Activated T-helper 17 cell treated with anti-CD3 and anti-CD28 coated beads, Interleukin-2, amount 50 U/mL, for 72 hours (primary cell): ENCODE measurements at places on chromosomes 7 and 10. TPM values are rescaled to one million over a fixed set of nuclear protein-coding genes. Genes with fewer than 3 reads are reported as not detected.
A peak's percentile ranks its signal among the peaks of the same experiment; 100 is the strongest.

The EN2 gene
- not detected for total RNA-seq

GRCh38 chr10:92712016-92712889 is 22.5 kb downstream of the HHEX start:
- H3K36me3 ChIP-seq, result no peaks in the 10 kb centered on the region
- no peak overlapping the region for H3K27ac ChIP-seq
- peaks cover 12% of the 10 kb centered on the region for H3K27me3 ChIP-seq
- no peaks in the 10 kb centered on the region for H3K4me1 ChIP-seq

DNA sequence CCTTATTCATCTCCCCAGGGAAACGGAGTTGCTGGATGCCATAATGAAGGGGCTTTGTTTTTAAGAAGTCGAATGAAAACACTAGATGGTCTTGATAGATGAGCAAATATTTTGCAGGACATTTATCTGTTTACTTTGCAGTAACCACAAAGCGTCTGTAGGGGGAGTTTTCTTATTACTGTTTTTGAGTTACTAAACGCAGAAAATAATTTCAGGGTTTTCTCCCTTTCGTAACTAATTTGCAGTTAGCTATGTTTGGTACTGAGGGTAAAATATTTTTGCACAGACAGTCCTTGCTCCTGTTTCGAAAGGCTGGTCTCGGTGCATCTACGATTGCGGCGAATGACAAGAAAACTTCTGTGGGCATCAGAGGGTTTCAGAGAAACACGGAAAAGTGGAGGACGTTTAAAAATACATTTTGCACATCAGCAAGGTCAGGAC is 505.6 kb upstream of the MKI67 start:
- peaks cover 3% of the 10 kb centered on the region for H3K27me3 ChIP-seq
- H3K36me3 ChIP-seq, result no peaks in the 10 kb centered on the region
- H3K4me3 ChIP-seq, result no peak overlapping the region
- H3K27ac ChIP-seq, result no peak overlapping the region
- H3K4me1 ChIP-seq, result no peaks in the 10 kb centered on the region

DNA sequence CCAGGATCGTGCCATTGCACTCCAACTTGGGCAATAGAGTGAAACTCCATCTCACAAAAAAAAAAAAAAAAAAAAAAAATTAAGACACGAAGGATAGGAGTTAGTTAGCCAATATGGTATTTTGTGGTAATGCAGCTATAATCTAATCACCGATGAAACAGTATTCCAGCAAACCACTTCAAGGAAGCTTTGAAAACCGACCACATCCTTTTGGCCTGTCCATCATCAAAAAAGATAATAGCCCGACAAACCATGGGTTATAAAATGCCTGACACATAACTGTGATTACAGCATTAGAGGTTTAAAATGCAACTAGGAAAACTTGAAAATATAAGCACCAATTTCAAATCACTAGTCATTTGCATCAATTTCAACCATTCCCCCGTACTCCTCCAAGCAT is 728.6 kb upstream of the C7orf33 start:
- no peak for ATAC-seq
- no peaks in the 10 kb centered on the region for H3K36me3 ChIP-seq
- H3K4me3 ChIP-seq, result no peak overlapping the region
- no peaks in the 10 kb centered on the region for H3K27me3 ChIP-seq
- H3K4me1 ChIP-seq, result no peaks in the 10 kb centered on the region

- no peaks in the 10 kb centered on the region for H3K4me1 ChIP-seq
- peaks cover 17% of the 10 kb centered on the region for H3K27me3 ChIP-seq
- no peak for ATAC-seq
Measured at GRCh38 chr10:28632584-28632945, 44.8 kb upstream of the BAMBI start.

The CHAT gene
- total RNA-seq, result not detected

DNA sequence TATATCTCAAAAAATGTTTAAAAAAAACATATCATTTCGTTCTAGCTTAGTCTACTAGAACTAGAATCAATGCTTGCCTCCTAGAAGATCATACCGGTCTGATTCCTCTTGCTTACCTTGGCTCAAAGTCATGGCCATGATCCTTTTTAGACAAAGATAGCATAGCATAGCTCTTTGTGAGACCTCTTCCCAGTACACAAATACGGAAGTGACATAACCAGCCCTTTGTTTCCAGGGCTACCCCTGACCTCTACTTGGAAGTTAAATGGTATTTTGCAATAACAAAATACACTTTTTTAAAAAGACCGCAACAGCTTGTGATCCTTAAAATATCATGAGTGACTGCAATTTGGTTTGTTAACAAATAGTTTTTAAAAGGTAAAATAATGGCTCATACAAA is 130.7 kb upstream of the NOBOX start:
- no peak overlapping the region for H3K4me3 ChIP-seq
- H3K27ac ChIP-seq, result no peak overlapping the region

The LRRC61 gene
- 32.7 TPM for total RNA-seq

- no peaks in the 10 kb centered on the region for H3K4me1 ChIP-seq
- no peak overlapping the region for H3K27ac ChIP-seq
- ATAC-seq, result no peak
- H3K4me3 ChIP-seq, result no peak overlapping the region
- H3K36me3 ChIP-seq, result no peaks in the 10 kb centered on the region
Measured at GRCh38 chr7:3733541-3734140, 432.6 kb downstream of the SDK1 start.

The GSTO2 gene
- total RNA-seq, result 1.4 TPM

The IMPDH1 gene
- 95.6 TPM for total RNA-seq

GRCh38 chr7:34709771-34710170 is 51.8 kb downstream of the NPSR1 start:
- H3K27ac ChIP-seq, result no peak overlapping the region
- no peak for ATAC-seq
- no peak overlapping the region for H3K4me3 ChIP-seq
- no peaks in the 10 kb centered on the region for H3K4me1 ChIP-seq
- no peaks in the 10 kb centered on the region for H3K36me3 ChIP-seq

The GTF2IRD1 gene
- total RNA-seq, result 2.2 TPM

- H3K4me3 ChIP-seq, result no peak overlapping the region
- H3K36me3 ChIP-seq, result no peaks in the 10 kb centered on the region
- H3K4me1 ChIP-seq, result no peaks in the 10 kb centered on the region
- ATAC-seq, result no peak
- H3K27me3 ChIP-seq, result no peaks in the 10 kb centered on the region
Measured at GRCh38 chr7:13615679-13616078, 373.8 kb downstream of the ETV1 start.

- ATAC-seq, result no peak
- no peak overlapping the region for H3K27ac ChIP-seq
- H3K4me1 ChIP-seq, result no peaks in the 10 kb centered on the region
- H3K36me3 ChIP-seq, result no peaks in the 10 kb centered on the region
- H3K27me3 ChIP-seq, result peaks cover 4% of the 10 kb centered on the region
Measured at GRCh38 chr10:133160826-133161471, 930 bp downstream of the KNDC1 start.

The MACC1 gene
- 2.5 TPM for total RNA-seq

The COL17A1 gene
- total RNA-seq, result not detected

The ZNF746 gene
- 15.5 TPM for total RNA-seq

DNA sequence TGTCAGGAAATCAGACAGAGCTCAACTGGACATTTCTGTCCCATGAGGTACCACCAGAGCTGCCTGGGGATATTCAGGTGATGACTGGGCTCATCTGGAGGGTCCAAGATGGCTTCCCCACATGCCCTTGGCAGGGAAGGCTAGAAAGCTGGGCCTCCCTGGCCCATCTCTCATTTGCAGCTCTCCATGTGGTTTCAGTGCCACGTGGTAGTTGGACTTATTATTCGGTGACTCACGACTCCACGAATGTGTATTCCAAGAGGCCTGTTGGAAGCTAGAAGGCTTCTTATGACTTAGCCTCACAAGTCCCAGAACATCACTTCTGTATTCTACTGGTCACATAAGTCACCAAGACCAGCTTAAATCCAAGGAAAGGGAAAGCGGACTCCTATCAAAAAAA is 22.8 kb downstream of the NSMCE4A start:
- no peaks in the 10 kb centered on the region for H3K27me3 ChIP-seq
- H3K27ac ChIP-seq, result no peak overlapping the region

- H3K27ac ChIP-seq, result peak overlapping the region; percentile 33
- H3K27me3 ChIP-seq, result no peaks in the 10 kb centered on the region
- peaks cover 50% of the 10 kb centered on the region for H3K4me1 ChIP-seq
Measured at GRCh38 chr10:62075912-62076311, 174.4 kb downstream of the ARID5B start.

DNA sequence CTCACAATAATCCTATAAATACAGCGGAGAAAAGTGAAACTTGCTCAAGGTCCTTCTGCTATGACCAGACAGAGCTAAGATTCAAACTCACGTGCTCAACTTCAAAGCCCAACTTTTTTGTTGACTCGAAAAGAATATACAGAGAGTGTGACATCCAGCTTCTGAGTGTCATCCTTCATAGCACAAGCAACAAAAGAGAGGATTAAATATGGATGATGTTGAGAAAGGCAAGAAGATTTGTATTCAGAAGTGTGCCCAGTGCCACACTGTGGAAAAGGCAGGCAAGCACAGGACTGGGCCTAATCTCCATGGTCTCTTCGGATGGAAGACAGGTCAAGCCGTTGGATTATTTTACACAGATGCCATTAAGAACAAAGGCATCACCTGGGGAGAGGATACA is 2.1 kb upstream of the FAM3C start:
- ATAC-seq, result no peak
- H3K36me3 ChIP-seq, result no peaks in the 10 kb centered on the region
- no peak overlapping the region for H3K27ac ChIP-seq

- H3K4me3 ChIP-seq, result no peak overlapping the region
- H3K27ac ChIP-seq, result no peak overlapping the region
- no peak for ATAC-seq
- no peaks in the 10 kb centered on the region for H3K27me3 ChIP-seq
- H3K4me1 ChIP-seq, result no peaks in the 10 kb centered on the region
- no peaks in the 10 kb centered on the region for H3K36me3 ChIP-seq
Measured at GRCh38 chr10:55163388-55163979, 362.5 kb upstream of the PCDH15 start.

DNA sequence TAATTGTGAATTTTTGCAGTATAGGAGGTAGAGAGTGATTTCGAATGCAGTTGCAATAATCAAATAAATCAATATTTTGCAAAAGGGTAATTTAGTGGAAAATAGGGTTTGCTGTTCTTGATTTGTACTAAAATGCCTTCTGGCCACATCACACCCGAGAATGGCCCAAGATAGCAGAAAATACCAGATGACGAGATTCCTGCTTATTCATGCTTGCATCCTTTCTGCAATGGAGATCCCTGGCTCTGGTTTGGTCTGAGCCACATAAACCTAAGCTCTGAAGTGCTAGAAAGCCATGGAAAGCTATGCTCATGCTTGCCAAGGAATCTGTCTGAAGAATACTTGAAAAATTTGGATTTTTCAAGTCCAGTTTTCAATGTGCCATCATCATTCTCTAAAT is 634.2 kb upstream of the COBL start:
- ATAC-seq, result no peak
- no peak overlapping the region for H3K4me3 ChIP-seq

- peak; percentile 25 for ATAC-seq
- peaks cover 19% of the 10 kb centered on the region for H3K4me1 ChIP-seq
- no peak overlapping the region for H3K4me3 ChIP-seq
- H3K27me3 ChIP-seq, result no peaks in the 10 kb centered on the region
- H3K27ac ChIP-seq, result no peak overlapping the region
- no peaks in the 10 kb centered on the region for H3K36me3 ChIP-seq
Measured at GRCh38 chr10:132443605-132443982, 46.6 kb downstream of the PWWP2B start.

The SORBS1 gene
- total RNA-seq, result 3.4 TPM

DNA sequence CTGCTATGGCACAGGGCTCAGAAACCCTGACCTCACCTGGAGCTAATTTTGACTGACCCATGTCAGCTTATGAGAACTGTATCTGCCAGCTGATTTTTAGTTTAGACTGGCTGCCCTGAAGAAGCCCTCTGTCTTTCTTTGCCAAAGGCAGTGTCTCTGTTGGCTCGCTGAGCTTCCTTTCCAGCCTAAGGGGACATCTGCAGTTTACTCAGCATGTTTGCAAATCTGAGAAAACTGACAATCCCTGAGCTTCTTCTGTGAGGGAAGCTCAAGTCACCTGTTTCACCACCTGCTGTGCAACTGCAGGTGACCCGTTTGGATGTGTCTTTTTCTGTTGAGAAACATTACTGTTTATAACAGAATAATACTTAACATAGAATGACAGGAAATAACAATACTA is 46.0 kb downstream of the PRKAR2B start:
- no peaks in the 10 kb centered on the region for H3K27me3 ChIP-seq
- H3K4me1 ChIP-seq, result no peaks in the 10 kb centered on the region
- ATAC-seq, result no peak
- H3K4me3 ChIP-seq, result no peak overlapping the region

DNA sequence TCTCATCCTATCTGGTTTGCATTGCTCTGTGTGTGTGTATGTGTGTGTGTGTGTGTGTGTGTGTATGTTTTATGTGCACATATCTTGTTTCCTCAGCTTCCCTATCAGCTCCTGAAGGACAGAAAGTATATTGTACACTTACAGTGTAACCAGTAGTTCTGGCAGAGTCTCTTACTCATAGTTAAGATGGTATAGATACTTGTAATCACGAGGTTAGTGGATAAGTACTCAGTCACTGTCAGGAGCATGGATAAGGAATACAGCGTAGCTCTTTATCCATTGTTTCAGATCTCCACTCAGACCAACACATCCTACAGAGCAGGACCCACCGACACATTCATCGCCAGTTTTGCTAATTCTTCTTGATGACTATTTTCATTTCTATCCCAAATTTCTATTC is 275.0 kb downstream of the TSPAN12 start:
- no peak overlapping the region for H3K27ac ChIP-seq
- H3K4me1 ChIP-seq, result no peaks in the 10 kb centered on the region
- no peak overlapping the region for H3K4me3 ChIP-seq
- no peaks in the 10 kb centered on the region for H3K36me3 ChIP-seq

DNA sequence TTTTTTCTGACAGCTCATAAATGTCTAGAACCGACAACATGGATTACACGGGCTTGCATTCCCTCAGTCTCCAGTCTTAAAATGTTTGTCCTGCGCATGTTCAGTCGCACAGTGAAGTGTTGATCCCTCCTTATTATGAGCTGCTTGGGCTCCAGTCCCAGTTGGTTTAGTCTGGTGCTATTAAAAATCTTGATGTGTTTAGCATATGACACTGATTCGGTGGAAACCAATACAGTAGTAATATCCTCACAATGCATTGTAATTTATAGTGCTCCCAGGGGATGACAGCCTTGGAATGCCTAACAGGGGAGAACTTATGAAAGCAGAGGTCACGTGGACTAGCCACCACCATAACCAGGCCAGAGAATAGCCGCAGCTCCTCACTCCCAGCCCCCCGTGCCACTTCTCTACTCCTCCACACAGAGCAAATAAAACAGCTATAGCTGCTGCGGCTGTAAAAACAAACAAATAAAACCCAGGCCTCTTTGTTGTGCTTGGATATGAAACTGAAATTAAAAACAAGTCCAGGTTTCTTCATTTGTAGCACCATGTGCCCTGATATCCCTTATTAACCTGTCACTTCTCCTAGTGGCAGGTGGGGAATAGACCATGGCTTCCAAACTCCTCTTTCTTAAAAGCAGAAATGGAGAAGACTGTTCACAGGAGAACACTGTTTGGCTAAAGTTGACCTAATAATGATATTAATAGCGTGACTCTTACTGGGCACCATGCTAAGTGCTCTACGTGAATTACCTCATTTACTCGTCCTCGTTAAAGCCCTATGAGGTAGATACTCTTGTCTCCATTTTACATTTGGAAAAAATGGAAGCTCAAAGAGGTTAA is 7.7 kb downstream of the DPCD start:
- no peak overlapping the region for H3K27ac ChIP-seq
- H3K4me3 ChIP-seq, result no peak overlapping the region
- no peaks in the 10 kb centered on the region for H3K27me3 ChIP-seq

GRCh38 chr10:97336446-97336845 is 1.9 kb upstream of the FRAT2 start:
- peaks cover 16% of the 10 kb centered on the region for H3K36me3 ChIP-seq
- no peaks in the 10 kb centered on the region for H3K27me3 ChIP-seq
- no peak for ATAC-seq
- H3K4me3 ChIP-seq, result peak overlapping the region; percentile 44
- peaks cover 19% of the 10 kb centered on the region for H3K4me1 ChIP-seq

The RNLS gene
- 2.4 TPM for total RNA-seq

The GNG11 gene
- not detected for total RNA-seq
